ENCODE measurements at places on chromosomes 3 and 15.
A peak's percentile ranks its signal among the peaks of the same experiment; 100 is the strongest.

DNA sequence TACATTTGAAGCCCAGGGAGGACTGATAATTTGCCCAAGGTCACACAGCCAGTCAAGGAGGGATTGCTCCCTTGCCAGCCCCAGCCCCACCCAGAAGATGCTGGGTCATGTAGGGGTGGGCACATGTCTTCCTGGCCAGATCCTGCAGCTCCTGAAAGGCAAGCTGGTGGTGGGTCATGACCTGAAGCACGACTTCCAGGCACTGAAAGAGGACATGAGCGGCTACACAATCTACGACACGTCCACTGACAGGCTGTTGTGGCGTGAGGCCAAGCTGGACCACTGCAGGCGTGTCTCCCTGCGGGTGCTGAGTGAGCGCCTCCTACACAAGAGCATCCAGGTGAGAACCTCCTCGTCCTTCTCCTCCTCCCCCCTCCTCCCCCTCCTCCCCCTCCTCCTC, 13.2 kb downstream of the ISG20 start:
- DNase-seq, result no peak

- peak; percentile 24 for DNase-seq
These were observed 847 bp downstream of the WHAMM start for GRCh38 chr15:82810061-82810889.

- no peak for DNase-seq
These were observed 212.3 kb upstream of the CFAP20DC start for GRCh38 chr3:59262076-59262498.

- DNase-seq, result no peak
These were observed 34.2 kb upstream of the CHRNB4 start for GRCh38 chr15:78675206-78675605.

- DNase-seq, result no peak
These were observed 529.0 kb downstream of the AGBL1 start for GRCh38 chr15:86608461-86609205.

DNA sequence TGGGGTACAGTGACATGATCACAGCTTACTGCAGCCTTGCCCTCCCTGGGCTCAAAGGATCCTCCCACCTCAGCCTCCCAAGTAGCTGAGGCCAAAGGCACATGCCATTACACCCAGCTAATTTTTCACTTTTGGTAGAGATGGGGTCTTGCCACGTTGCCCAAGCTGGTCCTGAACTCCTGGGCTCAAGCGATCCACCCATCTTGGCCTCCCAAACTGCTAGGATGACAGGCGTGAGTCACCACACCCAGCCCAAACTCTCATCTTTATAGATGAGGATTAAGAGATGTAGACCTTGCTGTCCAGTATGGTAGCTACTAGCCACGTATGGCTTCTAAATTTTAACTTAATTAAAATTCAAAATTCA, 4.4 kb upstream of the ABHD5 start:
- DNase-seq, result no peak

GRCh38 chr3:185716436-185717108, 108.3 kb downstream of the IGF2BP2 start:
- no peak for DNase-seq

DNA sequence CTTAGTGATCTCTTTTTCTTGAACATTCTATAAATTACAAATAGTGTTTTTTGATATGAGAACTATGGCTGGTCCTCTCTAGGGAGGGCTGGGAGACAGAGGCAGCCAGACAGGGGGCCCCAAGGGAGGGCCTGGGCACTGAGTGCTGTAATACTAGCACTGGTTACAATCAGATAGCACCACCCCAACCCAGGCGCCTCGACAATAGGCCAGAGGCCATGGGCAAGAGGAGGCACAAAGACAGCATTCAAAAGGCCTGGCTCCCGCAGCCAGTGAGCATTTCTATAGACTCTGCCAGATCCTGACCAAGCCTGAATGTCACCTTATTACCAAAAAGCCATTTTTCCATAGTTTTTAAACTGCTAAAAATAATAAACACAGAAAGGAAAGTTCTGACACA, 158.5 kb downstream of the THRB start:
- no peak for DNase-seq

All from effector memory CD8-positive, alpha-beta T cell (primary cell).